ENCODE measurements at places on chromosomes 5 and 9. TPM values are rescaled to one million over a fixed set of nuclear protein-coding genes. Genes with fewer than 3 reads are reported as not detected.

- H3K36me3 ChIP-seq: no peaks in the 10 kb centered on the region
- H3K4me1 ChIP-seq: peaks cover 2% of the 10 kb centered on the region
- H3K27me3 ChIP-seq: peaks cover 10% of the 10 kb centered on the region
- H3K4me3 ChIP-seq: no peak overlapping the region
- no peak for DNase-seq
- H3K27ac ChIP-seq: no peak overlapping the region
Measured at GRCh38 chr9:27602142-27602861, 29.0 kb upstream of the C9orf72 start.

DNA sequence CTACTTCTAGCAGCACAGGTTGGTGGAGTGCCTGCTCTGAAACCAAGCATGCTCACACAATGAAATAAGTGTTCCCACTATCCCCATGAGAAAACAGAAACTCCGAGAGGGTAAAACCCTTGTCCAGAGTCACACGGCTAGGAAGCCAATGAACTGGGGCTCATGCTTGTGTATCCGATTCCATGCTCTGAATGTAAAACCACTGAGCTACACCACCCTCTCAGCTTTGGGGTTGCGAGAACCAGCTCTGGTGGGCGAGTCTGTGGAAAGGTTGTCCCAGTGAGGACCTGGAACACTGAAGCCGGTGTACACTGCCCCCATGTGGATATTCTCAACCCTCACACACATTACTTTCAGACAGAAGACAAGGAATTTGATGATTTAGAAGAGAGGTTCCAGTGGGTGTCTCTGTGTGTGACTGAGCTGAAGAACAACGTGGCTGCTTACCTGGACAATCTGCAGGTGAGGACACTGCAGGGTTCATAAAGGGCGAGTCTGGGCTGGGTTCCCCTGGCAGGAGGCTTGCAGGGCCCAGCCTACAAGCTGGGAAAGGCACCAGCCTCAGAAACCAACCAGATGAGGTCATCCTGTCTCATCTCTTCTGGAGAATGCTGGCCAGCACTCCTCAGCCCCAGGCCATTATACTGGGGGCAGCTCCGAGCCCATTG is 37.4 kb downstream of the ARHGEF37 start:
- DNase-seq: no peak
- H3K4me1 ChIP-seq: peaks cover 5% of the 10 kb centered on the region
- H3K4me3 ChIP-seq: no peak overlapping the region
- H3K27me3 ChIP-seq: no peaks in the 10 kb centered on the region
- H3K27ac ChIP-seq: no peak overlapping the region

DNA sequence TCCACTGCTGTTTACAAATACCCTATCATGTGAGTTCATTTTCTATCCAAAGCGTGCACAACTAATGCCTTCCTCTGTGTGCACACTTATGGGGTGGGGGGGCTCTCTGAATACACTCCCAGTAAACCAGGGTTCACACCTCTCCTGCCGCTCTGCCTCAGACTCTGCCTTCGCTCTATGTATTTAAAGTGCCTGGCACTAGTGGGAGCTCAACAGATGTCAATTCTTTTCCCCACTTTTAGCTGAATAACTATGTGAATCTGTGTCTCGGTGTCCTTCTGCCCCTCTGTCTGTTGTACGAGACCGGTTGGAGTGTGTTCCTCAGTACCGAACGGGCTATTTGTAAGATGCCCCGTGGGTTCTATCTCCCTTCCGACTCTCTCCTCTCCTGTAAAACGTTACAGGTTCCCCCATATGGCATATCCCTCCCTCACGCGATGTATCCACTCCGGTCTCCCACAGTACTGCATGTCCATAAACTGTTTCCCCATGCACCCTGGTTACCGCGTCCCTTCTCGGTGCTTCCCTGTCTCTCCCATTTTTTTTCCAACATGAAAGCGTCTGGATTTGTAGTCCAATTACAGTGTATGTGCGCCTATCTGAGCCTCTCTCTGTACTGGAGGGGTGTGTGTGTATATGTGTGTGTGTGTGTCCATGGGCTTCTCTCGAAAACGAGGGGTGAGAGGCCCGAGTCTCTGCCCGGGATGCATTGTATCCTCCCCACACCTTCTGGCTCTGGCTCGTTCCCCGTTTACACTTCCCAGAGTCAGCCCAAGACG is 1.6 kb downstream of the ELL2 start:
- peaks cover 34% of the 10 kb centered on the region for H3K4me1 ChIP-seq
- no peak for DNase-seq
- H3K4me3 ChIP-seq: peak overlapping the region; percentile 99
- peaks cover 5% of the 10 kb centered on the region for H3K36me3 ChIP-seq

GRCh38 chr5:50964746-50965653 is 298.6 kb downstream of the PARP8 start:
- peak overlapping the region; percentile 74 for H3K4me3 ChIP-seq
- peaks cover 39% of the 10 kb centered on the region for H3K4me1 ChIP-seq
- DNase-seq: no peak
- no peak overlapping the region for H3K27ac ChIP-seq
- H3K27me3 ChIP-seq: peaks cover 82% of the 10 kb centered on the region

DNA sequence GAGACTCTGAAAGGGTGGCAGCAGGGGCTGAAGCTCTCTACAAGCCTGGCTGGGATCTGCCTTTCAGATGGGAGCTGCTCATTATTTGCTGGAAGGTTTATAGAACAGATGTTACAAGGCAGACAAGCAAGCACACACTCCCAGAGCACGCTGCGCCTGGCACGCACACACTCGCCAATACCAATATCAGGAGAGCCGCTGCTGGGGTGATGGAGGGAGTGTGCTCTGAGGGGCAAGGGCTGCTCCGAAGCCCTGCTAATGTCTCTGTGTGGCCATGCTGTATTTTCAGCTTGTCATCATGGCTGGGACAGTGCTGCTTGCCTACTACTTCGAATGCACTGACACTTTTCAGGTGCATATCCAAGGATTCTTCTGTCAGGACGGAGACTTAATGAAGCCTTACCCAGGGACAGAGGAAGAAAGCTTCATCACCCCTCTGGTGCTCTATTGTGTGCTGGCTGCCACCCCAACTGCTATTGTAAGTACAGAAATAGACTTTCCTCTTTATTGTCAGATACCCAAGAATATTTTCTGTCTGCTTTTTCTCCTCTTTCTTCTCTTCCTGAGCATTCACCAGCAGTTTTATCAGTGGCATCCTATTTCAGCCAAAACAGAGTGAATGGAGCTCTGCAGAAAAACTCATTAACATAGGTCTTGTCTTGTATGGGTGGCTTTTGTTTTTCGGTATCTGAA is 115.1 kb downstream of the BAAT start:
- peaks cover 2% of the 10 kb centered on the region for H3K36me3 ChIP-seq
- H3K4me1 ChIP-seq: no peaks in the 10 kb centered on the region
- H3K27me3 ChIP-seq: no peaks in the 10 kb centered on the region
- H3K27ac ChIP-seq: no peak overlapping the region

- H3K4me1 ChIP-seq: peaks cover 12% of the 10 kb centered on the region
- no peaks in the 10 kb centered on the region for H3K36me3 ChIP-seq
- peaks cover 1% of the 10 kb centered on the region for H3K27me3 ChIP-seq
- no peak for DNase-seq
Measured at GRCh38 chr5:141850244-141850768, 27.9 kb downstream of the PCDH1 start.

- peak overlapping the region; percentile 4 for H3K27ac ChIP-seq
- no peak overlapping the region for H3K4me3 ChIP-seq
- no peak for DNase-seq
Measured at GRCh38 chr5:447501-447900, 4.5 kb downstream of the EXOC3 start.

DNA sequence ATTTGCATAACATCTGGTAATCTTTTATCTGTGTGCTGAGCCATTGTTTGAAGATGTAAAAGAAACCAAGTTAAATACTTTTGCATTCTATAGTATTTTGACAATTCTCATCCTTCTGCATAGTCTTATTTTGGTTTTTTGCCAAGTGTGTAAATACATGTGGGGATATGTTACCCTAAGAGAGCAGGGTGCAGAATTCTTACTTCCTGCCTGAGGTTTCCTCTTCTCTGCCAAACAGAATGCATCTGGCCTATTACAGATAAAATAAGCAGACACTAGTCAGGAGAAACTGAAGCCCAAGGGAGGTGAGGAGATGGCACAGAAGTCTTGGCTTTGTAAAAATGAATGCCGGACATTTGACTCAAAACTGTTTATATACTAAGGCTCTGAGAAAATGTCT is 462.1 kb downstream of the TMEM38B start:
- H3K27ac ChIP-seq: no peak overlapping the region
- no peaks in the 10 kb centered on the region for H3K4me1 ChIP-seq

Gene KCNV2
- not detected for total RNA-seq

Gene F12
- 0.62 TPM for total RNA-seq

Gene ENHO
- total RNA-seq: 1.4 TPM
